IPS-NIHi11 (cell line): ENCODE measurements at places on chromosomes 12 and 14.

- no peak for DNase-seq
Measured at GRCh38 chr14:98953551-98954348, 318.2 kb downstream of the BCL11B start.

DNA sequence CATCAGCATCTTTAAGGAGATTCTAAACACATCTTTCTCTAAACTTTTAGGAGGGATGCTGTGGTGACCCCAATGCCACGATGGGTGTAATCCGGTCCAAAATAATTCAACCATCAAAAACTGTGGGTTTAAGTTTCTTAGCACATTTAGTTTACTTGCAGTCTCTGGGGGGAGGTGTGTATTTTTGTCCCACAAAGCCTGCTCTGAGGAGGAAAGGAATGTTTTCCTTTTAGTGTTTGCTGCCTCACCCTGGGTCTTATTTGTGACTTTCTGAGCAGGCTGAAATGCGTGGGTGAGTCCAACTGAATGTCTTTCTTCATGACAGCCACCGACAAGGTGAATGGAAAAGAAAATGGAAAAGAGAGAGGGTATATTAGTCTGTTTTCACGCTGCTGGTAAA lies 1324.7 kb downstream of the AACS start:
- DNase-seq, result no peak

GRCh38 chr12:47071241-47071852 lies 8.1 kb upstream of the PCED1B start:
- DNase-seq, result peak; percentile 65

DNA sequence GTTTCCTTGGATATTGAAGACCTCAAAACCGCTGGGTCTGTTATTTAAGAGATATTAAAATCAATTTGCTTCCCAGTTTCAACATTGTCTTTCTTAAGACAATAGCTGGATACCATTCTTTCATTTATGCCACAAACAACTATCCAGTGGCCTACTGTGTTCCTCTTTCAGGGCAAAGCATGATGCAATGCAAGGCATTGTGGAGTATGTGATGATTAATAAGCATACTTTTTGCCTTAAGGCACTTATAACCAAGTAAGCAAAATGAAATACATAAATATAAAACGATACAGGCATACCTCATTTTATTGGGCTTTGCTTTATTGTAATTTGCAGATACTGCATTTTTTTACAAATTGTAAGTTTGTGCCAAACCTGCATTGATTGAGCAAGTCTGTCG lies 45.5 kb downstream of the SCN8A start:
- no peak for DNase-seq

- no peak for DNase-seq
Measured at GRCh38 chr14:92143962-92144361, 22.2 kb downstream of the CPSF2 start.

GRCh38 chr12:8038659-8039114 lies 6.2 kb downstream of the FOXJ2 start:
- DNase-seq, result peak; percentile 88

GRCh38 chr14:20626274-20626673 lies 15.2 kb downstream of the OR6S1 start:
- no peak for DNase-seq

GRCh38 chr12:110361216-110361615 lies 42.3 kb downstream of the ANAPC7 start:
- DNase-seq, result no peak

- DNase-seq, result no peak
Measured at GRCh38 chr14:55697414-55697861, 117.4 kb downstream of the KTN1 start.

DNA sequence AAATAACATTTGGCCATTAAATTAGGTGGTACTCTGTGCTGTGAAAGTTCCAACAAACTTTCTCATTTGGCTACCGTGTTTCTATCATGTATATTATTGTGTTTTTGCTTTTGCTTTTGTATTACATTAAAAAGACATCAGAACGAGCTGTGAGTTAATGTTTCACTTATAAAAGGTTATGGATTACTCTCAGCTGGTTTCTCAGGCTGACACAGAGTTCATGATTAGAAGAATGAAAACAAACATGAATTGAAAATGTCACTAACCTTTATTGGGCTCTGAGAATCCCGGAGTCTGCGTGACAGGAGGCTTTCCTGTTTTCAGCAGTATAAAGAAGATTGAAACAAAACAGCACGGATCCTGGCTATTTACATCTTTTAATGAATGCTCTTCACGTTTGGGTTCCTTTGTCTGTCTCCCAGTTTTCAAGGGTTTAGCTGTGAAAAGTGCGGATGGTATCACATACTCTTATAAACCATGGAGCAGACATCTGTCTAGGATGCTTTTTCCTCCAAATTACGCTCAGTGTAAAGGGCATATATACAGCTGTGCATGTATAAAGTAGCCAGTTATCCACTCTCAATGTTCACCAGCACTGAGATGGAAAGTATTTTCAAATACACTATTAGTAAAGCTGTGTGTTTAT lies 153.6 kb downstream of the PTCSC3 start:
- no peak for DNase-seq

GRCh38 chr14:80584744-80585505 lies 356.6 kb downstream of the CEP128 start:
- DNase-seq, result no peak

DNA sequence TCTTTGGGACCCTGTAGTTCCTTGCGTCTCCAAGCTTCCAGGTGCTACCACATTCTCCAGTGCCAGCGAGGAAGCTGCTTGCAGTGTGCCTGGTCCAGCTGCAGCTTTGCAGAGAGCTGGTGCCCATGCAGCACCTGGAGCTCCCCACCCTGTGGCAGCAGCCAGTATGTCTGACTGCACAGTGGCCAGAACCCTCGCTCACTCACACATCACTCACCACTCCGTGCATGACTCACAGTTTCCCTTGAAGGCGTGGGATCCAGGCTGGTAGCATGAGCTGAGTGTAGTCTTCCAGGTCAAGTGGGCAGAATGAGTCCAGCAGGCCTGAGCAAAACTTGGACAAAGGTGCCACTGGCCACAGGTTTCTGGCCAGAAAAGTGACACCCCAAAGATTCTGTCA lies 33.6 kb downstream of the SDR9C7 start:
- DNase-seq, result no peak

- DNase-seq, result no peak
Measured at GRCh38 chr12:77725611-77726010, 105.1 kb upstream of the NAV3 start.

GRCh38 chr14:27390155-27390554 lies 792.3 kb upstream of the NOVA1 start:
- DNase-seq, result no peak

- DNase-seq, result peak; percentile 80
Measured at GRCh38 chr12:54853933-54854538, at the start of gene MUCL1. Gene MUCL1, plus strand, starts transcription at chr12:54854516. Its CDS starts 67 bp downstream, at chr12:54854583.

- no peak for DNase-seq
Measured at GRCh38 chr14:51365241-51365965, 125.4 kb downstream of the TMX1 start.

- DNase-seq, result peak; percentile 83
Measured at GRCh38 chr12:117836999-117837736, 131.6 kb downstream of the KSR2 start.

DNA sequence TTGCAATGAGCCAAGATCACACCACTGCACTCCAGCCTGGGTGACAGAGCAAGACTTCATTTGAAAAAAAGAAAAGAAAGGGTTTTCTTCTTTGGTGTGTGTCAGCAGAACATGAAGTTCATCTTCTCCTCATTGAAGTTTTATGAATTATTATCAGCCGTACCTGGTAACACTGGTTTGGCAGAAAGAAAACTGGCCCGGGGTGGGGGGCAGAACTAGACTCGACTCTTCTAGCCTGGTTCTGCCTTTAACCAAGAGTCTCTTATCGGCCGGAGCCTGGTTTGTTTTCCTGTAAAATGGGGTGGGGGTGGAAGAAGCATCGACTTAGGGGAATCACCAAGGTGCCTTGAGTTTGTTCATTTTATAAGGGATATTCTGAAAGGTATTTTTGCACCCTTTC lies 64.1 kb downstream of the TECPR2 start:
- no peak for DNase-seq

DNA sequence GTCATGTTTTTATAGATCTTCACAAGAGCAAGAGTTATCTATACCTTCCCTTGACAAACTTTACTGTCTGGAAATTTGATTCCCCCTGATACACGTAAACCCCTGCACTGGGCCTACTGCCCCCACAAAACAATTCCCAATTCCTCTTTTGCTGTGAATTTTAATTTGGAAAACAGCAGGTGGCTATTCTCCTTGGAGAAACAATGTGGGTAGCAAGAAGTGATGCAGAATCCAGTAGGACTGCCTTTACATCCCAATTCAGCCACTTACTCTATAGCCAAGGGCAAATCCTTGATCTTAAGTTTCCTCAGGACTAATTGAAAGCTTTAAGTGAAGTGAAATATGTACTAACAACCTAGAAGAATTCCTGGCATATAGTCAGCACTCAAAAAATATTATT lies 129.3 kb downstream of the ACSS3 start:
- peak; percentile 9 for DNase-seq

DNA sequence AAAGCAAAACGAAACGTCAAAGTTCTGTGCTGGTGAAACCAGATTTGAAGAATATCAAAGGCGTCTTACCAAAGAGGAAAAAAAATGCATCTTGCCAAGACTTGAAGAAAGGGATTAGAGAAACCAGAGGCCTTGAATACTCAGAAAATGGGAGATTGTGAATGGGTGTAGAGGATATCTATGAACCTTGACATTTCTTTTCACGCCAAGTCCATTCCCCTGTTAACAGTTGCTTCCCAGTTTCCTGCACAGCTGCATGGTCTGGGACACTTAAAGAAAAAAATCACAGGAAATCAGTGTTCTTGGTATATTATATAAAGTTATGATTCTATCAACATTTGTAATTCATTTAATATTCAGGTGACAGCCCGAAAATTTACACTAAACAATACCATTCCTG lies 1.4 kb upstream of the GTF2A1 start:
- no peak for DNase-seq

GRCh38 chr14:74571901-74572725 lies 39.9 kb downstream of the LTBP2 start:
- no peak for DNase-seq

DNA sequence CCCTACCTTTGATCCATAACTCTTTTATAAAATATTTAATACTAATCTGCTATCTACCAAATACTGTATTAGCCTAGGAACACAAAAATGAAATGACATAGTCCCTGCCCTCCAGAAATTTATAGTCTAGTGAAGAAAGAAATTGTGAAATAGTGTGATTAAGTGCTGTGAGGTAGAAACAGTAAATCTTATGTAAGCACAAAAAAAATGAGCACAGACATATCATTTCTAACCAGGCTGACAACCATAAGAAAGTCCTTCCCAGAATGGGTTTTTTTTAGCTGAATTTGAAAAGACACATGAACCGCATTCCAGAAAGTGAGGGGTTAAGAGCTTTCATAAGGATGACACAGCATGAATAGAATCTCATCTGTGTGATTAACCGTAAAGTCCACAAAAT lies 145.9 kb downstream of the SOX5 start:
- no peak for DNase-seq

DNA sequence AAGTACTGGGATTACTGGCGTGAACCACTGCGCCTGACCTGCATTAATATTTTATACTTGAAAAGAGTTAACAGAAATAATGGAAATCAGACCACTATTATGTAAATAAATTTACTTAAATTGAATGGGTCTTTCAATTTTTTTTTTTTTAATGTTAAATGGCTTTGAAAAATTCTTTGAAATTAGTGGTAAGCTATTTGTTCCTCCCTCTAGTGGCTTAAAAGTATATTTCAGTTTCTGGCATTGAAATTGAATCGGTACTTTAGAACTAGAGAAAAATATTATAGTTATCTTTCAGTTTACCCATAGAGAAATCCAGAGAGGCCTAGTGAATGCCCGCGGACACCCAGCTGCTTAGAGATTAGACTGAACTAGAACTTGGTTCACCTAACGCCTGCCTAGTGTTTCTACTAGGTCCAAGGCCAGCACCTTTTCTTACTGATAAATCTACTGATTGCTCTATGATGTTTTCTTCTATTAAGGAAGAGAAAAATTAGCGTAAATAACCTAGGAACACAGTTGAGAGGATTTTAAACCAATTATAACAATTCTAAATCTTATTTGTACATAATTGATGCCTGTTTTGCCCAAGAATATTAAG lies 106.5 kb downstream of the EML1 start:
- DNase-seq, result no peak

GRCh38 chr14:75840911-75841310 lies 140.9 kb downstream of the TGFB3 start:
- DNase-seq, result no peak

DNA sequence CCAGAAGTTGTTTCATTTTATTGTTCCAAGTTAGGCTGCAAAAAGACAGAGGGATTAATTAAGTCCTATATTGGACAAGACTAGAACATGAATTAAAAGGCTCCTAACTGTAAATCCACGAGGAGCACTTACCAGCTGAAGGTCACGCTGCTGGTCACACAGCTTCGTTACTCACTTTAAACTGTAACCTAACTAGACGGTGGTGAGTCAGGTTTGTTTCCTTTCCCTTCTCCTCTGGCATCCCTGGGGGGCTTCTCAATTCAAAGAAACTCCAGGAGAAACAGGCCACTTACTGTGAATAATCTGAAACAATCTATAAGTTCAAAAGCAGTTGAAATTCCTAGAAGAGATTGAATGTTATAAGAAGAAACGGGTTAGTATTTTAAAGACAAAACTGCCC lies 331.4 kb downstream of the BCAT1 start:
- no peak for DNase-seq

GRCh38 chr14:100844082-100844408 lies 18.1 kb downstream of the MEG3 start:
- DNase-seq, result no peak

- DNase-seq, result no peak
Measured at GRCh38 chr12:64636856-64637255, 26.6 kb downstream of the RASSF3 start.

- DNase-seq, result peak; percentile 15
Measured at GRCh38 chr12:96766232-96766631, 140.8 kb upstream of the NEDD1 start.

DNA sequence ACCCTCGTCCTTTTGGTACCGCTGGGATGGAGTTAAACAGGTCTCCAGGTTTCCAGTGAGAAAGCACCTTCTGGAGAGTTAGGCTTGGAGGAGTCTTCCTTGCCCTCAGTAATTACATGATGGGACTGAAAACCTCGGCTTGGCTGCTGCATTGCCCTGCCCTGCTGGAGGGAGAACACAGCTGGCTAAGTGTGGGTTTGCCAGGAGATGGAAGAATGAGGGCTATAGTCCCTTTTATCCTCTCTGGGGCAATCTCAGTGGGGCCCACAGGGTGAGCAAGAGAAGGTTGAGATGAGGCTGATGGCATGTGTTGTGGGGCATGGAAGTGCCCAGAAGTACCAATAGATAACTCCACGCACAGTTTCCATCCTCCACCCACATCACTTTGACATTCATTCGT lies 23.2 kb upstream of the MEG3 start:
- no peak for DNase-seq

- no peak for DNase-seq
Measured at GRCh38 chr14:94404561-94404960, 16.2 kb upstream of the SERPINA1 start.

- DNase-seq, result peak; percentile 74
Measured at GRCh38 chr12:107610021-107610859, 75.4 kb upstream of the PWP1 start.

GRCh38 chr12:122870163-122870842 lies 25.6 kb downstream of the VPS37B start:
- DNase-seq, result no peak

GRCh38 chr14:101635749-101636560 lies 74.7 kb downstream of the DIO3 start:
- DNase-seq, result no peak

- DNase-seq, result no peak
Measured at GRCh38 chr12:118908811-118909210, 72.5 kb upstream of the SRRM4 start.

GRCh38 chr14:55780156-55780946 lies 200.3 kb downstream of the KTN1 start:
- no peak for DNase-seq

GRCh38 chr14:64954491-64955240 lies 12.1 kb upstream of the GPX2 start:
- no peak for DNase-seq
